ENCODE measurements at places on chromosomes 12 and 14.

DNA sequence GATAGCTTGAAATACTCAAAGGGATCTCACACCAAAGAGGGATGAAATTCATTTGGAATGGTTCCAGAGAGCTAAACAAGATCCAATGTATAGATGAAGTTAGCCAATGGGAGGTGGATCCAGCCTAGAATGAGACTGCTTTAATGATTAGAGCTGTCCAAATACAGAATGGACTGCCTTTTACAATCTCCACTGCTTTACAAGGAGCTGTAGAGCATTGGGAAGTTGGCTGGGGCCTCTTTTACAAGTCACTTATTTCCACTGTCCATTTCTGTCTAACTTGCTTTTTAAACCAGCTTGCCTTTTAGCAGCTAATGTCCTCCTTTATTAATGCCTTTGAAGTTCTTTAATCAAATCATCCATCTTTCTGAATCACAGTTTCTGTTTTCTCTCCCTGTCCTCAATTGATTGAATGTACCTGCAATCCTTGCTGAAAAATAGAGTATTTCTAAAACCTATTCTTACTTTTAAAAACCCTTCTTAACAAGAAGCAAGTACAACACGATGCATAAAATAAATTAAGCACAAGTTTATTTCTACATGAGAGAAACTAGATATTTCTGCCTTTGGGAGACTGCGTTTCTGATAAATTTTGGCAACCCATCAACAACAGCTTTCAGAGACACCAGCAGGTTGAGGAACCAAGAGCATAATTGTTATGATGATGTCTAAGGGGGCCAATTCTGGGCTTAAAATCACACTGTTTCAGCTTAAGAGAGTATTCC is 3.4 kb upstream of the ATP2A2 start:
- no peak for DNase-seq

DNA sequence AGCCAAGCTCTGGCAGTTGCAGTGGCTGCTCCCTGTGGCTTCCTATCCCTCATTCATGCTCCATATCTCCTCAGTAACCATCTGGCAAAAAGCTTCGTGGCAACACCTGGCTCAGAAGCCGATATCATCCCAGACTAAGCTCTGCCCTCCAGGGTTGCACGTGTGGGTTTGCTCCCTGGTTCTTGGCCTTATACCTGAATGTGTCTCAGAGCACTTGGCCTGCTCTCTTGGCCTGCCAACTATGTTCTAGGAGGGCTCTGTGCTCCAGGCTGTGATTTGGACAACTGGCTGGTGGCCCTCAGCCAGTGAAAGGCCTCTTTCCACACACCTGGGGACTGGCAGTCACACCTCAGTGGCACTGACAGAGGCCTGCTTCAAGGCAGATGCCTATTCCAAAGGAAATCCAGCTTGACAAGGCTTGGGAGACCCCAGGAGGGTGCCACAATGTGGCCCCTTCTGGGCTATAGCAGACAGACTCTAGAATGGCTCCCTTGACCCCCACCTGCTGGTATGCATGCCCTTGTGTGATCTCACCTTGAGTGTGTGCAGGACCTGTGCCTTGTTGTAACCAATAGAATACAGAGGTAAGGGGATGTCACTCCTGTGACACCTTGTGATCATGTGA is 10.5 kb downstream of the PLD4 start:
- no peak for DNase-seq

- no peak for DNase-seq
These were observed at the start of gene AVPR1A for GRCh38 chr12:63150713-63151622. AVPR1A (minus strand) TSS chr12:63151201; CDS start chr12:63150836, 365 bp downstream.

- DNase-seq, result no peak
These were observed 83.0 kb downstream of the SLC2A13 start for GRCh38 chr12:40022850-40023249.

DNA sequence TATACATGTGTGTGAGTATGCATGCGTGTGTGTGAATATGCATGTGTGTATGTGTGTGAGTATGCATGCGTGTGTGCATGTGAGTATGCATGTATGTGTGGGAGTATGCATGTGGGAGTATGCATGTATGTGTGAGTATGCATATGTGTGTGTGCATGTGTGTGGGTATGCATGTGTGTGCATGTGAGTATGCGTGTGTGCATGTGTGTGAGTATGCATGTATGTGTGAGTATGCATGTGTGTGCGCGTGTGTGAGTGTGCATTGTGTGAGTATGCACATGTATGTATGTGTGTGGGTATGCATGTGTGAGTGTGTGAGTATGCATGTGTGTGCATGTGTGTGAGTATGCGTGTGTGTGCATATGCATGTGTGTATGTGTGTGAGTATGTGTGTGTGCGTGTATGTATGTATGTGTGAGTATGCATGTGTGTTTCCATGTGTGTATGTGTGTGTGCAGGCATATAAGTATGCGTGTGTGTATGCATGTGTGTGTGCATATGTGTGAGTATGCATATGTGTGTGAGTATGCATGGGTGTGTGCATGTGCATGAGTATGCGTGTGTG is 97.9 kb upstream of the MED13L start:
- no peak for DNase-seq

DNA sequence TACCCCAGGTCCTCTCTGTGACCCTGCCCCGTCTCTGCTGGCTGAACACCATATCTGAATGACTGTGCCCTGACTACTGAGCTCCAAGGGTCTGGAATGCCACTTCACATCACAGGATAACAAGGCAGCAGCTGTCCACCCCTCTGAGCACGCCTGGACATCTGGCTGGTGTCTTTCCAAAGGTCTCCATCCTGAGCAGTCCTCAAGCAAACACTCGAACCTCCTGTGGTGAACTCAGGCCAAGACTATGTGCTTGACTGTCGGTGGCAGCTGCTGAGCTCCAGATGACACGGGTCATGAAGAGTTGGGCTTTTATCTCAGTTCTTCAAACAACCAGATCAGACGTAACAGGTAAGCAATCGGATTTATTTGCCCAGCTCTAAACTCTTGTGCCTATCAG is 117.2 kb upstream of the BCL2L14 start:
- no peak for DNase-seq

- no peak for DNase-seq
These were observed 5.6 kb downstream of the GON7 start for GRCh38 chr14:93201155-93201704.

- DNase-seq, result no peak
These were observed 17.1 kb downstream of the SPX start for GRCh38 chr12:21543151-21543550.

- DNase-seq, result no peak
These were observed 27.9 kb upstream of the DEGS2 start for GRCh38 chr14:100187247-100187833.

DNA sequence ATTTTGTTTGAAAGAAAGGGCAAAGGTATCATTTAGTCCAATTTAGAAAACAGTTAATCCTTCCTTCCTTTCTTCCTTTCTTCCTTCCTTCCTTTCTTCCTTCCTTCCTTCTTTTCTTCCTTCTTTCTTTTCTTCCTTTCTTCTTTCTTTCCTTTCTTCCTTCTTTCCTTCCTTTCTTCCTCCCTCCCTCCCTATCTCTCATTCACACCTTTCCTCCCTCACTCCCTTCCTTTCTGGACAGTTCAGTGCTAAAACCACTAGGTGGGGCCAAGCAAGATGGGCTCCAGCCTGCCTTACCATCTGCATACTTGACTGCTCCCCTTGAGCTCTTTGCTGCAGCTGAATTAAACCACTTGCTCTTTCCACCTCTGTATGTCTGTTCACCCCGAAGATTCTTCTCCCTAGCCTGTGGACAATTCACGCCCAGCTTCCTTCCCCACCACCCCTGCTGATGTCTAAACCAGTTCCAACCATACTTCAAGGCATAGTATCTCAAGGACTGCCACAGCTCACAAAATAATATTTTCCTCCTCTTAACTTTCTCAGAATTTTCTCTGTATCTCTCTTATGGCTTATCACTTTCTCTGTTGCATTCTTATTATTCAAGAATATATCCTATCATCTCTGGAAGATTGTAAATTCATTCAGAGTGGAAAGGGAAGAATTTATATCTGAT is 78.0 kb downstream of the DBX2 start:
- DNase-seq, result no peak

GRCh38 chr12:5318874-5319273 is 113.0 kb upstream of the NTF3 start:
- no peak for DNase-seq

DNA sequence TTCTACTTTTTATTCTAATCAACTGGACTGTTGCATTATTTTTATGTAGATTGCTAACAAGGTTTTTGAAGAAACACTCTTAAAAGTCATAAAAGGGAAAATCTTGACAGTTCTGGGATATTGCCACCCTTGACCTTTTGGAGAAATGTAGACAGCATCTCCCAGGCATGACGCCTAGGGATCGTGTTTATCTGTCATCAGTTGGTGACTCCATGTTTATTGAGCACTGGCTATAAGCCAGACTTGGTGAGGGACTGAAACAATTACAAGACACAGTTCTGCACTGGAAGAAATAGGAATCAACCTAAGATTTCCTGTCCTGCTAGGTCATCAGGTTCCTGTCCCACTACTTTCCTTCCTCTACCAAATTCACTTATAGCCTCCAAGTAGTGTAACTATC is 34.5 kb downstream of the HMGA2 start:
- DNase-seq, result no peak

DNA sequence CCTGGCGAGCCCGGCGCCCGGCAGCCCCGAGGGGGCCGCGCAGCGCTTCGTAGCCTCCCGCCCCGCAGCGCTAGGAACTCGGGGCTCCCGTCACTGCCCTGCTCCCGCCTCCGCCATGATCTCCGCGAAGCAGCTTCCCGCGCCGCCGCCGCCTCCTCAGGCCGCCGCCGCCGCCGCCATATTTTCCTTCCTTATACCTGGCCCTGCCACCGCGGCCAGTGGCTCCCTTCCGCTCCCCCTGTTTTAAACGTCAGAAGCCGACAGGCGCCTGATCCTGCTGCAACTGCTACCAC is 286 bp downstream of the PPP4R3A start:
- no peak for DNase-seq

DNA sequence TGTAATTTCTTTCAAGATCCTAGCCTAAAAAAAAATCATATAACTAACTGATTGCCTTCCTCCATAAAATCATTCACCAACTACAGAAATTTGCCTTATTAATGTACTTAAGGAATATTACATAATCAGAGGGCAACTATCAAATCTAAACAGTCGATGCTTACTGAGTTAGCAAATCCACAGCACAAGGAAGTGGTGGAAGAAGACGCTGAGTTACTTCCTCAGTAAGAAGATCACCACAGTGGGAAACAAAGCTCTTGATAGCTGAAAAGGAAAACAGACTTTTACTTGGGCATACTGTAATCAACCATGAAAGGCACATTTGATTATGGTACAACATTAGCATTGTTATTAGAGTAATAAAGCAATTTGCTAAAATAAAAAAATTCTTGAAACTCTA is 48.7 kb downstream of the HEATR5A start:
- no peak for DNase-seq

GRCh38 chr14:59638885-59639284 is 62.3 kb upstream of the CCDC175 start:
- DNase-seq, result no peak

- no peak for DNase-seq
These were observed 210.4 kb downstream of the EXOC5 start for GRCh38 chr14:57058319-57058718.

DNA sequence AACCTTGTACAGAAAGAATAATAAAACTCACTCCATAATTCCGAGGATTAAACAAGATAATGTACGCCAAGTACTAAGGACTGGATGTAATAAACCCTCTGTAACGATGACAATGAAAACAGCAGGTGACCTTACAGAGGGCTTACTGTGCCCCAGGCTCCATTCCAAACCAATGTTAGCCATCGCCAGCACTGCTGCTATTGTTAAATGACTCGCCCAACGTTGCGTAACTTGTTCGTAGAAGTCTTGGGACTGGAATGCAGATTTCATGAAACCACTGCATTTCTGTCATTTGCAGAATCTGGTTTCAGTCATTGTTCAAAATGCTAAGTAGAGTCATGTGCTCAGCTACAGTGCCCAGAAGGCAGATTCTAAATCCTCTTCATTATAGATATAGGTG is 728 bp upstream of the STON2 start:
- DNase-seq, result no peak

- no peak for DNase-seq
These were observed 49.9 kb downstream of the HELB start for GRCh38 chr12:66352197-66352596.

- DNase-seq, result peak; percentile 68
These were observed 3.7 kb downstream of the TMEM253 start for GRCh38 chr14:21104448-21105060.

DNA sequence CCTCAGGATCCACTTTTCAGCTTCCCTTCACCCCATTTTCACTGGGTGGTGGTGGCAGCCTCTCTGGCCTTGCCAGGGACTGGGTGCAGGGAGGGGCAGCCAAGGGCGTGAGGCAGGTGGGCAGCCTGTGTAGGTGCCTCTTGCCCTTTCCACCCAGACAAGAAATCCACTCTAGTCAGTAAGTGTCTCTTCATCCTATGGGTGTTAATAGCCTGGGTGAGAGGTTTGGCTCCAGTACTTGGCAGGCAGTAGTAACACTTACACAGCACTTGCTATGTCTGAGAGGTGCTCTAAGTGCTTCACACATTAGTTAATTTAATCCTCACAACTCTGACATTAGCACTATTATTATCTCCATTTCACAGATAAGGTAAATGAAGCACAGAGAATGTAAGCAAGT is 171.9 kb downstream of the EMP1 start:
- no peak for DNase-seq

- no peak for DNase-seq
These were observed 1.9 kb upstream of the DYNC1H1 start for GRCh38 chr14:101962503-101962874.

DNA sequence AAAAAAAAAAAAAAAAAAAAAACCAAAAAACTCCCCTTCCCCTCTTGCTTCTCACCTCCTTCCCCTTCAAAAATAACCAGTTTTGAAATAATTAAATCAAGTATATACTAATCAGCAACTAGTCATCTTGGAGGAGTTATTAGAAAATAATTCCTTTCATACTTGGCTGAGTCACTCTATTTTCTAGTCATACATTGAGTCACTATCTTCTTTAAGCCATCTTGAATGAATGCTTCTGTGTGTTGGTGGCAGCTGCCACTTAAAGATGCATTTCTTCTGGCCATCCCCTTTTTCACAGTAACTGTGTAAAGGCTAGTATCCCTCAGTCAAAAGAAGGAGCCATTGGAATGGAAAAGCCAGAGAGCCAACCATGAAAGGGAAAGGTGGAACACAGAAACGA is 84.2 kb upstream of the TMEM263 start:
- no peak for DNase-seq

- DNase-seq, result no peak
These were observed 1598.3 kb downstream of the AACS start for GRCh38 chr12:126663304-126664094.

DNA sequence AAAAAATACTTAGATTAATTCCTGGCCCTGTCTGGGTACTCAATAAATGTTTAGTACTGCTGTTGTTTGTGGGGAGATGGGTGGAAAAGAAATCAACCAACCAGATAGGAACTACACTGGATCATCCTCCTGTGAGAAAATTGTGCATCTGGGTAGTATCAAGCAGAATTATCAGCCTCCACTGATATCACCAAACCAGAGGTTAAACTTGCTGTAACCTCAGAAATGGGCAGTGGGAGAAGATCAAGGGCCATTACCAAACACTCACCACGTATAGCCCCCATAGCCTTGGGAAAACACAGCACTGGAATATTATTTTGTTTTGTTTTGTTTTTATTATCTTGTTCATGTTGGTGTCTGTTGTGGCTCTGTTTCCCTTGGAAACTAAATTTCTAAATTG is 19.7 kb downstream of the VEZT start:
- DNase-seq, result no peak
